ENCODE measurements at places on chromosomes 1 and 21.

- DNase-seq = no peak
Observed at GRCh38 chr1:192998536-192998935, 60.6 kb downstream of the UCHL5 start.

- no peak for DNase-seq
Observed at GRCh38 chr1:28197682-28198415, 21.4 kb upstream of the PTAFR start.

GRCh38 chr1:54488065-54488750 is 59.8 kb upstream of the ACOT11 start:
- peak; percentile 45 for DNase-seq

GRCh38 chr1:69862906-69863305 is 295.2 kb downstream of the LRRC7 start:
- DNase-seq = no peak

DNA sequence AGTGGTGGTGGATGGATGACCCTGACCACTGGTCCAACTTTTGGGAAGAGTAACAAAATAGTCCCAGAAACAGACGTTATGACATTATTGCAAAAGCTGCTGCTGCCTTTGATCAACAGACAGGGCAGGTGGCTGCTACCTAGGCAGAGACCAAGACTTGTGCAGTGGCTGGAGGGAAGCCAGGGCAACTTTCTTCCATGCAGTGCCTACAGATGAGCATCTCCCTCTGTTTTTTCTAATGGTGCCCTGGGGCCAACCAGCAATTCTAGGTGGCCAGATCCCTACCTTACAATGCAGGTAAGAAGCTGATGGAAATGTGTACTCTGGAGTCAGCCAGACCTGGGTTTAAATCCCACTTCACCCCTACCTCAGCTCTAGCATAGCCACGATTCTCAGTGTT is 283.1 kb upstream of the POU3F1 start:
- DNase-seq = no peak

DNA sequence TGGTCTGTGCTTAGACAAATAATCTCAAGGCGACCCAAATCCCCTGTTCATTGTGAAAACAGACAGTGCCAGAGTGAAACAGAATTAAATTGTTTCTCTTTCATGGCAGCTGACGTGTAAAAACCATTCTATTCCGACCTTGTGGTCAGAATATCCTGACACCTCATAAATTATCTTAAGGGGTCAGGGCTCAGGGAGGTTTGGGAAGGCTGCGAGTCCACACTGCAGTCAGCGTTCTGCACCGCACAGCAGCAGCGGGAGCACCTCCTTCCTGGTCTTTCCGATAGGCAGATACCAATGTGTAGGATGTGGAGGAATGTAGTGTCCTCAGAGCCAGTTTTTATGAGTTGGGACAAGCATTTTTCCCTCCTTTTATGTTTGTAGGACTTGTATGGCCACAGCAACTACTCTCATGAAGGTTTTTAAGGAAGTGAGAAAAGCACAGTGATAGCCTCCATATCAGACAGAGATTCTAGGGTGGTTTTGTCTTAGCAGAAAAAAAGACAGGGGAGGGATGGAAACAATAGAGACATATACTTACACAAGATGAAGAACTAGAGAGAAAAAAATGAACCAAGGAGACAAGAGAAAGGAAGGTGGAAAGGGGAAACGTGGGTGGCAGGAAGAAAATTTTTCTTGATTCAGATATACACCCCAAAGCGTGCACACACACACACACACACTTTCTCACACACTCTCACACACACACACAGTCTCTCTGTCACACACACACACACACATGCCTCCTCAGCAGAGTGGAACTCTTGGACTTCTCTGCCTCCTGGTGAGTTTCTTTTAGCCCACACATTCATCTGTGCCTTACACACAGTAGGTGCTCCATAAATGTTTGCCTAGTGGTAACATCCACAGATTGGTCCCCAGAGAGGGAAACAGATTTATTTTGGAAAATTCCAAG is 68.6 kb downstream of the NTMT2 start:
- DNase-seq = no peak

GRCh38 chr1:229199261-229200243 is 71.4 kb upstream of the RAB4A start:
- DNase-seq = no peak

- DNase-seq = no peak
Observed at GRCh38 chr1:222416001-222416791, 131.7 kb downstream of the HHIPL2 start.

DNA sequence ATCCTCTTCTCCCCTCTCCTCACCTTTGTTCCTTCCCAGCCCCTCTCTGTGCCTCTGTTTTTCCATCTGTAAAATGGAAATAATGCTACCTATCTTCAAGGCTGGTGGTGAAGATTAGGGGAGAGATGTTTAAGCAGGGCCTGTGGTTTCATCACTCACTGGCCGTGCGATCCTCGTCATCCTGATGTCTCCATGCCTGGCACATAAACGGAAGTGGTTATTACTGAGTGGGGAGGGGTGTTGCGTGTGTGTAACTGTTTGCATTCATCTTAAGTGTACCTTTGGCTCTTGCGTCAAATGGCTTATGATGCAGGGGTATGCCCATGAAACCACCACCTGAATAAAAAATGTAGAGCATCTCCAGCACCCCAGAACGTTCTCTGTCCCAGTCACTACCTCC is 17.2 kb upstream of the C1QA start:
- no peak for DNase-seq

GRCh38 chr1:92240034-92240433 is 22.3 kb downstream of the C1orf146 start:
- DNase-seq = no peak

DNA sequence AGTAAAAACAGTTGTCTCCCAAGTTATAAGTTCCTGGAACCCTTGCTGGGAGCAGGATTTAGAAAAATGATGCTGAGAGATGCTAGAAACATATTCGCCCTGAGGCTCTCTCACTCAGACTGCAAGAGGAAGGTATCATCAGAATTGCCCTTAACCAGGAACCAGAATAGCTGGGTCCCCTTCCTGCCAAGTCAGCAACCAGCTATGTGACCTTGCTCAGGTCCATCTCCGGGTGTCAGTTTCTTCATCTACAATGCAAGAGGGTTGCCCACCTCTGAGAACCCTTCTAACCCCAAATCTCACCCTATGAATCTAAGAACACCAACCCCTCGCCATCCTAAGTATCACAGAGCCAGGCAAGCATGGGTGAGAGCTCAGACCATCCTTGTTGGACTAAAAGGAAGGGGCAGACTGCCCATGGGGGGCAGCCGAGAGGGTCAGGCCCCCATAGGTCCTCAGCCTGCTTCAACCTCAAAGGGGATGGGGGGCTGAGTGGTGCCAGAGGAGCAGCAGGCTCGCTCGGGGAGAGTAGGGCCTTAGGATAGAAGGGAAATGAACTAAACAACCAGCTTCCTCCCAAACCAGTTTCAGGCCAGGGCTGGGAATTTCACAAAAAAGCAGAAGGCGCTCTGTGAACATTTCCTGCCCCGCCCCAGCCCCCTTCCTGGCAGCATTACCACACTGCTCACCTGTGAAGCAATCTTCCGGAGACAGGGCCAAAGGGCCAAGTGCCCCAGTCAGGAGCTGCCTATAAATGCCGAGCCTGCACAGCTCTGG is 390 bp upstream of the S100A9 start:
- DNase-seq = no peak

- no peak for DNase-seq
Observed at GRCh38 chr1:26529405-26529654, 231 bp upstream of the RPS6KA1 start.

DNA sequence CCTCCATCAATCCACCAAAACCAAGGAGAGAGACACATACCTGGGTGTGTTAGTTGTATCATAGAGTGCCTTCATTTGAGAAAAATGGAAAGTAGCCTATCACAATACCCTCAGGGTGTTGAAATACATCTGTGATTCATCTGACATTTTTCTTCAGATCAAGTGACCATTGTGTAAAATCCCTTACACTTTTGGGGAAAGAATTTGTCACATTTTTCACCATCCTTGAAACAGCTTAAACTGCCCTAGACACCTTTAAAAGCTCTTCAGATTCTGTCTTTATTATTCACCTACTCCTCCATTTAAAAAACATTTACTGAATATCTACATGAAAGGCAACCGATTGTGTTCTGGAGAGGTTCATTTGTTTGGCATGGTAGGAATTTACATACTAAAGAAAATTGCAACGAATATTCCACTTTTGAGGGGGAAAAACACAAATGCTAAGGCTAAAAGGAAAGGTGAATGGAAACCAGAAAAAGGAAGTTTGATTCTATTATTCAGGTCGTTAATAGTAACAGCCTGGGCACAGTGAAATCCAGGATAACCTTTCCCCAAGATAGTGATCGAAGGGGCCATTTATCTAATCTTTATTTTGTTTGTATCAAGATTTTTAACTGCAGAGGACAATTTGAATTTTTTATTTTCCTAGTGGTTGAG is 70.4 kb upstream of the SAMSN1 start:
- no peak for DNase-seq

GRCh38 chr1:229136822-229137221 is 134.1 kb upstream of the RAB4A start:
- DNase-seq = peak; percentile 5

DNA sequence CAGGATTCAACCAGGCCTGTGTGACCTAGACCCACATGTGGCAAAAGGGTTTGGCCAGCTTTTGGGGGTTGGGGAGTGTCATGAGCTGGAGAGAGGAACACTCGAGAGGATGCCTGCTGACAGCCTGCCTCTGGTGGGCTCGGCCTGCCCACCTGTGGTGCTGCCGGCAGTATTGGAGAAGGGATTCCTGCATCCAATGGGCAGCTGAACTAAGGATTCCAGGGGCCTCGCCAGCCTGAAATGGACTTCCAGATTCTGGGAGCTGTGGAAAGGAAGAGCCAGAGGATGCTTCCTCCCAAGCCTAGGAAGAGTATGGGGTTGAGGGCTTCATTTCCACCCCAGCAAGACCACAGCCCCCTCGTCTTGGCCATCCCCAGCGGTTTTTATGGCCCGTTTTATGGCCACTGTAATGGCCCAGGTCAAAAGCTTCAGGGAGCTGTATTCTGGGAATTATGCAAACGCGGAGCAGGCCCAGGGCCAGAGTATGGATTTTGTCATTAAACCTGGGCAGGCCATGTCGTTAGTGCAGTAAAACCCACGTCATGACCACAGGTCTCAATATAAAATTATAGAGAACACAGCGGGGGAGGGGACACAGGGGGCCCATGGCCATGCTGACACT is 63.6 kb downstream of the TMEM53 start:
- no peak for DNase-seq

GRCh38 chr1:221718381-221719277 is 23.3 kb downstream of the DUSP10 start:
- DNase-seq = no peak

GRCh38 chr21:40372506-40372905 is 474.5 kb downstream of the DSCAM start:
- DNase-seq = no peak

DNA sequence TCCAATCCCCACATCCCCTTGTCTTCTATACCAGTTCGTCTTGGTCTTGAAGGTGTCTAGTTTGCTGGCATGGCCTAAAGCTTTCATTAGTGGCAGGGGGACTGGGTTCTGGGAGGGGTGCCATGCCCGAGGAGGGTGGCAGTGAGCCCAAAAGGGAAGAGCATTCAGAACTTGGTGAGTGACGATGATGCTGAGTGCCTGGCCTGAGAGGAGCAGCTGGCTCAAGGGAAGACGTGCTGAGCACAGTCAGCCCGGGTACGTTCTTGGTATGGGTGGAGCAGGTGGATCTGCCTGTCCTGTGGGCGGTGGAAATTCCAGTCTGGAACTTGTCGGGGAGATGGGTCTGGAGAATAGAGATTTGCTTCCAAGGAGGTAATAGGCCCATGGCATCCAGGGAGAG is 4.6 kb downstream of the FDPS start:
- no peak for DNase-seq

- DNase-seq = no peak
Observed at GRCh38 chr1:53585129-53585528, 125.9 kb downstream of the DMRTB1 start.

GRCh38 chr1:53391296-53391695 is 63.4 kb upstream of the LRP8 start:
- no peak for DNase-seq

DNA sequence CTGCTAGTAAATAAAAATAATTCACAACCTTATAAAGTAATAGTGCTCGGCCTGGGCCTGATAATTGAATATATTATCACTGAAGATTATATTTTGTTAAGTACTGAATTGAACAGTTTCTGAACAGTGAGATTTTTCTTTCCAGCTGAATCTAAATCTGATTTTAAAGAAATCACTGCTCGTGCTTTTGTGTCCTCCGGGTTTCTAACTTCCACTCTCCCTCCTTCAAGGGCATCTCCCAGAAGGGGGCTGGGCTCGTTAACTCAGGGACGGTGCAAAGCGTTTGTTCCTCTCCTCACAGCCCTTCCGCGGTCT is 823 bp upstream of the KIF1B start:
- no peak for DNase-seq

GRCh38 chr1:173355281-173356031 is 121.7 kb upstream of the PRDX6 start:
- no peak for DNase-seq

DNA sequence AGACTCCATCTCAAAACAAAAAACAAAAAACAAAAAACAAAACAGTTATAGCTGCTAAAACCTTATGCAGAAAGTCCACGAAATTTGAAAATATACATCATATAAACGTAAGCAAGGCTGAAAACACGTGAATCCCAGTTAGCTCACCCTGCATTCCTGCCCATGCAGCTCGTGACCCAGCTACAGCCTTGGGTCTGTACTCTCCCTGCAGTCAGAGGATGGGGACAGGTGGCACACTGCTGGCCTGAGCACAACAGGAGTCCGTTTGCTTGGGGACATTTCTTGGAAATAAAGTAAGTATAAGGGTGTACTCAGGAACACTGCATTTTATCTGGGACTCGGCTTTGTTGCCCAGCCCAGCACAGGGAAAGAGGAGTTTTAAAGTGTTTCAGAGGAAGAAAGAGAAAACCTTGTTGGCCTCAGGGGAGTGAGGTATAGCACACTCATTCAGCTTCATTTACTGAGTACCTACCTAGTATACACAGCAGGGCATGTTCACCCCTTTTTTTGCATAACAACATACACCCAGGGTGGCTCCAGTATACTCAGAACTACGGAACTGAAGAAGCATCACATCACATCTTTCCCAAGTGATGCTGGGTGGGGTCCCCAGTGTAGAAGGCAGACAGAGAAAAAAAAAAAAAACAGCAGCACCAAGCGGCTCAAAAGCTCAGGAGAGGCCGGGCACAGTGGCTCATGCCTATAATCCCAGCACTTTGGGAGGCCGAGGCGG is 44.1 kb downstream of the CAPZB start:
- DNase-seq = no peak

DNA sequence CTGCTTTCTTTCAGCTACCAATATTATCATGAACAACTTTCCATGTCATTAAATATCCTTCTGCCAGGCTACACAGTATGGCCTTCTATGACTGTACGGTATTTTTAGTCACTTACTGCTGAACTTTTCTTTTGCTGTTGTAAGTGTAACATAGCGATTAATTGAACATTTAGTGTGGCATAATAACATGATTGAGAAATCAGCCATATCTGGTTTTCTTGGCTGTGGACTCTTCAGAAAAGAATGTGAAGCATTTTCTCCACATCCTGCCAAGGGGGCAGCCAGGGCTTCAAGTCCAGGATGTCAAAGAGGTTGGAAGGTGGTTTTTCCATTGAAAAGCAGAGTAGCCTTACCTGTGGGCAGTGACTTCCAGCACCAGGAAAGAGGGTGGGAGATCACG is 8.8 kb upstream of the AHCYL1 start:
- no peak for DNase-seq

Data from stimulated activated naive CD4-positive, alpha-beta T cell (primary cell).